Fibroblast of the aortic adventitia (primary cell): ENCODE measurements at places on chromosomes 12 and 14.
A peak's percentile ranks its signal among the peaks of the same experiment; 100 is the strongest.

- DNase-seq, result no peak
Measured at GRCh38 chr14:90274019-90274418, 17.7 kb downstream of the PSMC1 start.

GRCh38 chr12:49618576-49618975, 4.8 kb upstream of the PRPF40B start:
- no peak for DNase-seq

DNA sequence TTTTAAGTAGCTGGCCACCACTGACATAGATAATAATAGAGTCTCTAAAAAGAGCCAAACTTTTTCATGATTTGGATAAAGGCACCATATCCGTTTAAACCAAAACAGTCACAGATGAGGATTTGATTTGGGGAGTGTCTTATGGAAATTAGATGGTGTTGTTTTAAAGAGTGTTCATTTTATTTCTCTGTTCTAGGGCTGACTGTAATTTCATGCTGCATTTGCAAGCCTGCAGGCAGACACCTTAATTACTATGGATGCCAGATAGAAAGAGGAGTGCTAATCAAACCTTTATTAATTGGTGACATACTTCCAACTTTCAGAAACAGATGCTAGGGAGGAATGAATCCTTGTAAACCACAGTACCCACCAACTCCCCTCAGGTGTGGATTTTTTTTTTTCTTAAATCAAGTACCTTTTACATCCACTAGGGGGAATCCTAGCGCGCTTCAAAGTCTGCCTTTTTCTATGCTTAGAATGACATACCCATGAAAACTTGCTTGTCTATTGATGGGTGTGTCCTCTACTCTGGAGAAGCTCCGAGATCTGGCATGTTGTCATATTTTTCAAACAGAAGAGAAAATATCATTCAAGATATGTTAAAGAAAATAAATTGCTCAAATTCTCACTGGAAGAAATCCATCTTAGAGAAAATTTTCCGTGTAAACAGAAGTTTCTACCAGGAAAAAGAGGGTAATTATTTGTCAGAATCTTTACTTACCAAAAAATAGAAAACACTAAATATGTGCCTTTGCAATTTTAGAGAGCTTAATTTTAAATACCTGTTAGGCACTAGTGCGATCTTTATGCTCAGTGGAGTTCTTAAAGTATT, 14.2 kb upstream of the PLXNC1 start:
- peak; percentile 75 for DNase-seq

- DNase-seq, result no peak
Measured at GRCh38 chr14:89232265-89233070, 184.6 kb downstream of the FOXN3 start.

DNA sequence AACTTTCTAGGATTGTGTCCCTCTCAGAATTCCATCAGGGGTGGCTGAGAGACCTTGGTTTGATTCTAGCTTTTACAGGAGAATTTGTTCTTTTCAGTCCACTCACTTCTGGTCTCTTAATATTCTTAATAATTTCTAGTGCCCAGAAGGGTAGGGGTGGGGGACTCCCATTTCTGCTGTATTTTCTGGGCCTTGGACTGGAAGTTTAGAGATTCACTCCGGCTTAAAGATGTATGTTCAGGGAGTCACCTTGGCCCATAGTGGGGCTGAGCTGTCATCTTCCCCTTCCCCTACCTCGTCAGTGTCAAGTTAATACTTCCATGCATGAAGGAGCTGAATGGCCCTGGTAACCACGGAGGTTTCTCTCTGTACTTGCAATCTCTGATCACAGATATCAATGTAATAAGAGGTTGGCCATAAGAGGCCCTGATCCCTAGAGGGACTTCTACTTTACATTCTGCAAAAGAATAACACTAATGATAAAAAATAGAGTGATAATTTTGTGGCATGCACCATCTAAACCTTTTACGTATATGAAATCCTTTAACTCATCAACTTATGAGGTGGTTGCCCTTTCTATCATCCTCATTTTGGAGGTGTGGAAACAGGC, 6.7 kb downstream of the KRT81 start:
- DNase-seq, result no peak

DNA sequence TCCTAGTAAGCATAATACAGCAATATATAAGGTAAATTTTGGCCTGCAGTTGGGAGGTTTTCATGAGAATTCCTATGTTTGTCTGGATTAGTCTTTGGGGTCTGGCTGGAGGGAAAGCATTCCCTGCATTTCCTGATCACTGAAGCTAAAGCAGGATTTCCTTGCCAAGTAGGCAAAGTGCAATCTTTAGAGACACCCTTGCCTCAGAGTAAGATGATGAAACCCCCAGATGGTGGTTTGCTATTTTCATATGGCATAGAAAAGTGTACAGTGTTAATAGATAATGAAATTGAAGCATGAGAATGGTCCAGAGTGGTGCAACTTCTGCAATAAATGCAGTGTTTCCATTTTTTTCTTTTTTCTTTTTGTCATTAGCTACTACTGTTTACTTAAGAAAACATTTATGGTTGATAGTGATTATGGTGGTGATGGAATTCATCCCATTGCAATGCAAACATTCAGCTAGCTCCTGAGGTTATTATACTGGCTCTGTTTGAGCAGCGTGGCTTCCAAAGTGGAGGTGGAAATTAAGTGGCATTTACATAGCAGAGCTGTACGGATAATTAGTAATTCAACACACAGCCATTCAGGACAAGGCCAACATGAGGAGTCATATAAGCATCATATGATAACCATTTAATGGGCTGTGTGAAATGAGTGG, 276.3 kb downstream of the DUSP6 start:
- DNase-seq, result peak; percentile 57

GRCh38 chr12:76878099-76878898, 520 bp downstream of the CSRP2 start:
- DNase-seq, result no peak

GRCh38 chr14:64952598-64953309, 10.2 kb upstream of the GPX2 start:
- DNase-seq, result no peak

GRCh38 chr12:59698600-59698999, 102.8 kb downstream of the SLC16A7 start:
- DNase-seq, result peak; percentile 91

- DNase-seq, result no peak
Measured at GRCh38 chr12:5588176-5588575, 156.3 kb downstream of the NTF3 start.

DNA sequence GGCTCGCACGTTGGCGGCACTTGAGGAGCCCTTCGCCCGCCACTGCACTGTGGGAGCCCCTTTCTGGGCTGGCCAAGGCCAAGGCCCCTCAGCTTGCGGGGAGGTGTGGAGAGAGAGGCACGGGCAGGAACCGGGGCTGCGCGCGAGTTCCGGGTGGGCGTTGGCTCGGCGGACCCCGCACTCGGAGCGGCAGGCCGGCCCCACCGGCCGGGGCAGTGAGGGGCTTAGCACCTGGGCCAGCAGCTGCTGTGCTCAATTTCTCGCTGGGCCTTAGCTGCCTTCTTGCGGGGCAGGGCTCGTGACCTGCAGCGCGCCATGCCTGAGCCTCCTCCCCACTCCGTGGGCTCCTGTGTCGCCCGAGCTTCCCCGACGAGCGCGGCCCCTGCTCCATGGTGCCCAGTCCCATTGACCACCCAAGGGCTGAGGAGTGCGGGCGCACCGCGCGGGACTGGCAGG, 71.6 kb upstream of the CNTN1 start:
- no peak for DNase-seq

- DNase-seq, result peak; percentile 37
Measured at GRCh38 chr14:77036484-77037214, 8.1 kb upstream of the IRF2BPL start.

DNA sequence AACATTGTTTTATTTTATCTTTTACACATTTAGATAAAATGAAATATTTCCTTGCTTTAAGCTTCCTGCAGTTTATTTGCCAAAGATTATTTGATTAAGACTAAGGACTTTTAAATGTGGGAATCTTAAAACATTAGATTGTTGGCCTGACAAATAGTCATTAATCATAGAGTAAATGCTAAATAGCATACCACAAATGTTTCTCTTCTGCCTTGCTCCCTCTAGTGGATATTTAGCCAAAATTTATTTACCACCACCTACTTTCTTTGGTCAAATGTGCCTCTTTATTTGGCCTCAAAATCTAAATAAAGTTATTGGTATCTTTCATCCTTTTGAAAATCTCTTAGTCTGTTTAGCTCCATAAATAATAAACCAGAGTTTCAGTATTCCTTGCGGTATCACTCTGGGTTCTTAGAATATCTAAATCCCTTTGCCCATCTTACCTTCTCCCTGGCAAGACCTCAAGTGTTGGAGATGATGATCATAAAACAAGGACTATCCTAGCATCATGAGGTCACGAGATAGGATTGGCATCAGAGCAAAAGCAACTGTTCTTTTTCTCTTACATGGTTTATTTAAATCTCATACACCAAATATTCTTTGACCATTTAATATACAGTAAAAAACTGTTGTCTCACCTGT, 150.6 kb upstream of the AEBP2 start:
- peak; percentile 74 for DNase-seq

GRCh38 chr14:51867741-51868140, 7.3 kb downstream of the GNG2 start:
- DNase-seq, result no peak

- no peak for DNase-seq
Measured at GRCh38 chr14:97581016-97581415, 783.8 kb downstream of the VRK1 start.

DNA sequence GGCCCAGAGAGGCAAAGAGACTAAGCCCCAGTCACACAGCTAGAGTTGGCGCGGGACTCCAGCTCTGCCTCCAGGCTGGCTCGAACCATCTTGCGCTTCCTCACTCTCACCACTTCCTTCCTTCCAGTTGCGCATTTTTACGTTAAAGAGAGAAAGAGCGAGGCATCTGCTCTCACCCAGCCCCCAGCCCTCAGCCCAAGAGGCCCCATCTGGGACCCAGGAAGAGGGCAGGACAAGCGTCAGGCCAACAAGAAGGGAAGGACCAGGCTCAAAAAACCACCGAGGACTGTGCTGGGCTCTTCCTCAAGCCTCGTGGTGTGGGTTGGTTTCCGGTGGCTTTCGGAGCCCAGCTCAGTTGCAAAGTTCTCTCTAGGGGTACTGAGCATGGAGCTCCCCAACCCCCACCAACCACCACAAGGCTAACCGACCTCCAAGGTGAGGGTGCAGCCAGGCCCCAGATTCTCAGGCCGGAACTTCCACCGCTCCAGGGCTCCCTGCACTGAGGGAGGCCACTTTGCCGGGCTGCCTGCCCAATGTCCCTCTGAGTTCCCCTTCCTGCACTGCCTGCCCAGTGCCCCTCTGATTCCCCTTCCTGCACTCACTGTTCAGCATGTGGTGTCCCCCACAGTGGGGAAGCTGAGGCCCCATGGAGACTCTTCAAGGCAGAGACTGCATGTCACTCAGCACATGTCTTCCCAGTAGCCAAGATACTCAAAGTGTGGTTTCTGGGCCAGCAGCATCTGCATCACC, 35.9 kb downstream of the TESC start:
- DNase-seq, result no peak

GRCh38 chr12:98456576-98457573, 58.5 kb upstream of the TMPO start:
- DNase-seq, result no peak
